ENCODE measurements at places on chromosomes 2 and 18. TPM values are rescaled to one million over a fixed set of nuclear protein-coding genes. Genes with fewer than 3 reads are reported as not detected.

DNA sequence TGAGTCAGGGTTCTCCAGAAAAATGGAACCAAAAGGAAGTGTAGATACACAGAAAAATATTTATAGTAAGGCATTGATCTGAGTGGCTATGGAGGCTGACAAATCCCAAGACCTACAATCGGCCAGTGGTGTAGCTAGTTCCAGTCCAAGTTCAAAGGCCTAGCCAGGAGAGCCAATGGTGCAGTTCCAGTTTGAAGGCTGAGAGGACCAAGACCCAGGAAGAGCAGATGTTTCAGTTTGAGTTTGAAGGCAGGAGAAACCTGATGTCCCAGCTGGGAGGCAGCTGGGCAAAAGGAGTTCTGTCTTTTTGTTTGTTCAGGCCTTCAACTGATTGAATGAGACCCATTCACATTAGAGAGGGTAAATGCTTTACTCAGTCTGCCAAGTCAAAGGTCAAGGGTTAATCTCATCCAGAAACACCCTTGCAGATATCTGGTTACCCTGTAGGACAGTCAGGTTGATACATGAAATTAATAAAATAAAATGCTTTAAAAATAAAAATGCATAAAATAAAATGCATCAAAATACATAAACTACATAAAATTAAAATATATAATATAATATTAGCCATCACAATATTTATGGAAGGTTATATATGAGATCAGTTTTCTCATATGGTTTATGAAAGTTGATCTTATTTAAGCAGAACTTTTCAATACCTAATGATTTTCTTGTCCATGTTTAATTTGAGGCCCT lies 38.7 kb downstream of the KCNE4 start:
- H3K27me3 ChIP-seq: no peaks in the 10 kb centered on the region
- no peak overlapping the region for H3K27ac ChIP-seq
- H3K36me3 ChIP-seq: no peaks in the 10 kb centered on the region
- H3K4me3 ChIP-seq: no peak overlapping the region
- no peak for DNase-seq
- no peaks in the 10 kb centered on the region for H3K4me1 ChIP-seq

- H3K4me1 ChIP-seq: no peaks in the 10 kb centered on the region
- H3K4me3 ChIP-seq: no peak overlapping the region
- no peak overlapping the region for H3K27ac ChIP-seq
- no peaks in the 10 kb centered on the region for H3K27me3 ChIP-seq
These were observed 177.9 kb downstream of the DNAH6 start for GRCh38 chr2:84694088-84694622.

- peaks cover 8% of the 10 kb centered on the region for H3K4me1 ChIP-seq
- no peak for DNase-seq
- H3K36me3 ChIP-seq: no peaks in the 10 kb centered on the region
- peak overlapping the region; percentile 97 for H3K27ac ChIP-seq
These were observed 8.4 kb downstream of the HOXD8 start for GRCh38 chr2:176137906-176138305.

GRCh38 chr2:6181525-6181924 lies 489.3 kb downstream of the SOX11 start:
- H3K27ac ChIP-seq: peak overlapping the region; percentile 10
- no peaks in the 10 kb centered on the region for H3K36me3 ChIP-seq
- no peak overlapping the region for H3K4me3 ChIP-seq

DNA sequence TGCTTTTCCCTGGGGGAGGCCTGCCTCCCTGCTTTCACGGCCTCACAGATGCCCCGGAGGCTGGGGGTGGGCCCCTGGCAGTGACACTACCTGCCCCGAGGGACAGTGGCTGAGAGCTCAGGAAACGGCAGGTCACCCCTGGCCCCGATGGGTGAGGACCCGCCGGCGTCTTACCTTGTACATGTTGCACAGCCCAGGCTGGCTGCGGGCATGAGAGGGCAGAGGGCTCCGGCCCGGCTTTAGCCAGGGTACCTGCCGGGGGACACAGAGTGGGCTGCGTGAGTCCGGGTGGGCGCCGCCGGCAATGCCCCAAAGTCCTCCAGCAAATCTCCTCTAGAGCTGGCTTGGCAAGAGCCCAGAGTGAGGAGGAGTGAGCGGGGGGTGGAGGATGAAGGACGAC lies 122.9 kb downstream of the MBP start:
- no peak overlapping the region for H3K27ac ChIP-seq
- no peaks in the 10 kb centered on the region for H3K36me3 ChIP-seq
- H3K27me3 ChIP-seq: no peaks in the 10 kb centered on the region
- no peak for DNase-seq
- no peaks in the 10 kb centered on the region for H3K4me1 ChIP-seq

- DNase-seq: no peak
- no peaks in the 10 kb centered on the region for H3K4me1 ChIP-seq
- no peaks in the 10 kb centered on the region for H3K36me3 ChIP-seq
- H3K27ac ChIP-seq: no peak overlapping the region
These were observed 181.2 kb upstream of the LRATD1 start for GRCh38 chr2:14451312-14451711.

The AMER3 gene
- not detected for total RNA-seq

The ASB18 gene
- not detected for total RNA-seq

The CFC1 gene
- total RNA-seq: not detected

All from breast epithelium (tissue), 4 donors.